ENCODE measurements at places on chromosomes 2 and 18.

DNA sequence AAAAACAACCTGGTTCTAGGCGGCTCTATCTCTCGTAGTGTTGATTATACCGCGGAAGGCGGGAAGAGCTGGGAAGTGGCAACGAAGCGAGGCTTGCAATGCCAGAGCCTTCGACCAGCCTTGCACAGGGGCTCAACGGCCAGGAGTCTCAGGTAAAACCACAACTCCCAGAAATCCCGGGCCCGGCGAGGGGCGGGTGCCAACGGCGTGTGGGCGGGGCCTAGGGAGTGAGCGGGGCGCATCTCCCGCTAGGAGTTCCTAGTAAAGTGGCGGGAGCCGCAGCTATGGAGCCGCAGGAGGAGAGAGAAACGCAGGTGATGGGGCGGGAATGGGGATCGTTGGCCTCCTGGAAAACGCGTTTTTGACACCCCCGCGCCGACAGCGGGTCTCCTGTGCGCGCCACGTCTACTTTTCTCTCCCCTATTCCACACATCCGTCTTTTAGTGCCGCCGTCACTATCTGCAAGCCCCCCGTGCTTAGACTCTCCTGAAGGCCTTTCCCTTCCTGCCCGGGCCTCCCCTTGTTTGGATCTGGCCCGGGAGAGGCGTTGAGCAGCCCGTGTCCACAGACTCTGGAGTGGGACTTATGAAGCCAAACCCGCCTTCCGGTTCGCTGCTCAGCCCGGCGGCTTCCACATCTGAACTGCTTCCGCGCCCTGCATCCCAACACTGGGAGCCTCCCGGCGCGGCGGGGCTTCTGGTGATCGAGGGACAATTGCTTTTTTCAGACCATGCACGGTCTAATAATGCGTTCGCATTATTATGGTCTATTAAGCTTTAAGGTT, at the start of gene HAUS1:
HAUS1 (plus strand) TSS at position 258 of the 784 bp plus-strand sequence; CDS start at position 285, 27 bp downstream.
- DNase-seq: peak; percentile 78

GRCh38 chr18:62399276-62399675, 74.2 kb downstream of the TNFRSF11A start:
- DNase-seq: no peak

DNA sequence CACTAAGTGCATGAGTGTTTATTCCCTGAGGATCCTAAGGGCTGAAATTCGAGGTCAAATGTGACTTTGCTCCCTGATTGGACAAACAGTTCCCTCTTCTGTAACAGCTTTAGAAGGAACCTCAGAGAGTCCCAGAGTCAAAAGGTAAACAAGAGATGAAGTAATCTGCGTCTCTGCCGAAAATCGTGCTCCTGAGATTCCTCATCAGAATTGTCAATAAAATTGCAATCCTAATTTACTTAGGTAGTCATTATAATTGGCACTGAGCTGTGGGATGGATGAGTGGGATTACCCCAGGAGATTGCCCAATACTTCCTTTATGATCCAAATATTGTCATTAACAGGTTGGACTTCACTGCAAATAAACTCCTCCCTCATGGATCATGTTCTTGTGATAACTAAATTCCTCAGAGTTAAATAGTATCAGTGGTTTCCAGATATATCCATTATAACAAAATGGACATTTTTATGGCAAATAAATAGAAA, 907 bp upstream of the SUCLG1 start:
- no peak for DNase-seq

GRCh38 chr2:222736301-222736700, 64.8 kb downstream of the MOGAT1 start:
- DNase-seq: no peak

DNA sequence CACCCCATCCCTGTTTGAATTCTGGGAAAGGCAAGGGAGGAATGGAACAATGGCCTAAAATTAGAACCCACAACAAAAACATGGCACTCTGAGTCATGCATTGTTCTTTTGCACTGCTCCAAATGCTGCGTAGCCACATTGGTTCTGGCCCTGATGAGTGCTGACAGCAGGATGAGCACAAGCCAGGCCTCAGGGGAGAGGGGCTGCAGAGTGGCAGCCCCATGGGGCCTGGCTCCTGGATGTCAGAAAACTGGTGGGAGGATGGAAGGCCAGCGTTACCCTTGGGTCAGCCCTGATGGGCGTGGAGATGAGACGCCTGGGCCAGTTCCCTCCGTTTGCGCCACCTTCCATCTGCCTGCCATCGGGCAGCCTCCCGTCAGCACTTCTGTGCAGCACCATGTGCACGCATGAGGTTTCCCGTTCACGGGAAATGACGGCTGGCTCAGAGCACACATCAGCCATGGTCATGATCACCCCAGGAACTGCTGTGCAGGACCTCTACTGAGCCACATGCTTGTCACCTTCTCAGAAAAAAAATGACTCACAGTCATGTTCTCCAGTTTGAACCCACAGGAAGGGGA, 65.6 kb downstream of the CYP26B1 start:
- DNase-seq: no peak

GRCh38 chr2:149908726-149909683, 321.4 kb upstream of the MMADHC start:
- DNase-seq: no peak

DNA sequence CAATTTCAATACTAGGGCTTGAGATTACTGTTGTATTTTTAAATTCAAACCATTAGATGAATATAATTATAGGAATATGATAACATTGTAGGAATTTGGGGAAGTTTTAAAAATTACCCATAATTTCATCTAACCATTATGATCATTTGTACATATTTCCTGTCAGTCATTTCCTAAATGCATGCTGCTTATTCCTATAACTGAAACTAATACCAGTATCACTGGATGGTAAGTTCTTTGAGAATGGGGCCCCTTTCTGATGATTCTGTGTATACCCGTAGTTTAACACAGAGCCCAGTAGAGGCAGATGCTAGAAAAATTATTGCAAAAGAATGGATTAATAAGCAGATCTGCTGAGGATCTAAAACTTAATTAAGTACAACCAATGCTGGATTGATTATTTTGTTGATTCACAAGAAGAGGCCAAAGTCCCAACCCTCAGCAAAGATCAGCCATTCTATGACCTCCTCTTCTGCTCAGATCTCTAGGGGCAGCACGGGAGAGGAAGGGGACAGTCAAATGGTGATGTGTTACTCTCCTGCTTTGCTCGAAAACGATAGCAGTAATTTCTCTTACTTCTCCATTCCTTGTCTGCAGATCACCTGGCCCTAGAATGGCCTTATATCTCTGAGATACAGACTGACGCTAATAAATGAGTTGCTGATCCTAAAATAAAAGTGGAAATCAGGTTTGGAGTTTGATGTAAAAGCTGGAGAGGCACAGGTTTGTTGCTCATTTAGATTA, 69.5 kb upstream of the PELI1 start:
- no peak for DNase-seq

DNA sequence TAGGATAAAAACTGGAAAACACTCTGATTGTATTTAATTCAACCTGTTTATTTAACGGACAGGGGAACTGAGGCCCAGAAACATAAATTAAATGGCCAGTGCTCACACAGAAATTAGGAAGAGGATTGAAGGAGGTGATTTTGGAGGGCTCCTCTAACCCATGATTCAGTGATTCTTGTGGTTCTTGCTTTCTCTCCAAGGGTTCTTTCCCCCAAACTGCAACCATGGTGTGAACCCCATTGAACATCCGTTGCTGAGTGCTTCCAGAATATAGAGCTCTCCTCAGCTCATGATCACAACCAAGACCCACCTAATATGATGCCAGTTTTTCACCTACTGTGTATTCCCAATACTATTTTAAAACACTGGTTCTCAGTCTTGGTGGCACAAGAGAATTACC, 41.4 kb downstream of the BMP10 start:
- no peak for DNase-seq

DNA sequence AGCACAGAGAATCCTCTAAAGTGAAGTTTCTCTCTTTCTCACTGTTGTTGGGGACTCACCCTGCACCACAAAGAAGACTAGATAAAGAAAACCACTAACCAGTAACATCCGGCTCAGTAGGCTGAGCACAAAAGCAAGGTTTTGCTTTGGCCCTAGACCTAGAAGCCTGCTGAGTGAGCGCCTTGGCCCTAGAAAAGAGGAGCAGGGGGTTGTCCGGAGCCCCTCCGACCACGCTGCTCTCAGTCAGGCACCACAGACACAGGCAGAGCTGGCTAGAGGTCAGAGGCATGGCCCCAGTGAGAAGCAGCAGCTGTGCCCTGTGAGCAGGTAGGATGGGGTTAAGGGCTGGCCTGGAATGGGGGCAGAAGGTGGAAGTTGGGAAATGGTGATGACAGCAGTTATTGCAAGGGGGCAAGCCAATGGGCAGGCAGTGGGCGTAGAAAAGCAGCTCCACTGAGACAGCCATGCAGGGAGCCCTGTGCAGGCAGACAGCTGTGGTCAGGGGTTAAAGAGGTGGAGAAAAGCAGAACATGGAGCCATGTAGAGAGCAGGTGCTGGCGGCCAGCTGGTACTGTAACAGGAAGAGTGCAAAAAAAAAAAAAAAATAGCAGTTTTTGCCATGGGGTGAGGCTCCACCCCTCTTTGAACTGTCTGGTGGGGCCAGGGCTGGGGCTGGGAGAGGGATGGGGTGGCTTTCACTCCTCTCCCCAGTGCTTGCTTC, 36.9 kb upstream of the SLC14A1 start:
- no peak for DNase-seq

DNA sequence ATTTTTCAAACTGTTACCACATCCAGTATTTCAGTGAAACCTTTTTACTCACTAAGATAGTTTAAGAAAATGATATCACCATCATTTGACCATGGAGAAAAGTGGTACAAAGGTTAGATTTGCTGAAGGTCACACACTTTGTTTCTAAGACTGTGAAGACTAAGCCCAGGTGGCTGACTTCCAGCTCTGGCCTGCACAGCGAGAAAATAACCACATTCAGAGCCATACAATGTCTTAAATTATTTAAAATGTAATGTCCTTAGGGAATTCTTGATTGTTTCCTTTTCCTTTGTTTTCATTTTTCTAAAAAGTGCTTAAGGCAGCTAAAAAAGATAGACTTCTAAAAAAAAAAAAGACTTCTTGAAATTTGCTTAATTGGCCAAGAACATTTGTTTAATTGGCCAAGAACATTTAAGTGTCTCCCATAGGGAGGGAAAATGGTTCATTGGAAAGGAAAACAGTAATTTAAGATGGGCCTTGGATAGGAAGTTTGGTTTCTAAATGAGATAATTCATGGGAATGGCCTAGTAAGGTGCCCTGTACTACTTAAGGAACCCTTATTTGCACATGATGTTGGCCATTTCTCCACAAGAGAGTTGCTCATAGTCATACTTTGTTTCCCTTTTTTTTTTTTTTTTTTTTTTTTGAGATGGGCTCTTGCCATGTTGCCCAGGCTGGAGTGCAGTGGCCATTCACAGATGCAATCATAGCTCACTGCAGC, 45.2 kb downstream of the CYP1B1 start:
- DNase-seq: no peak

DNA sequence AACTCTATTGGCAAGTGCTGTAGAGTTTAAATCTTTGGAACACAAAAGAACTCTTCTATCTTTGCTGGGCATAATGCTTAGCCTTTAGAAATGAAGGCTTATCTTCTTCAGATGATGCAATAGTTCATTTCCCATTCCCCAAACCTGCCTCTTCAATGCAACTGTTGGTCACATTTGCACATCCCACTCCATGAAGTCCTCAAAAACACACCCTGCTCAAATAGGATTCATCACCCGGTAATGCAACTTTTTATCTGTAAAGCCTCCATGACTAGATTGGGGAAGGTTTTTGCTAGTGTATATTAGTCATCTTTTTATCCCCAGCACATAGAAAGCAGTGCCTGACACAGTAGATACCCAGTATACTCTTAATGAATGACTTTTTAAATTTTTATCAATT, 376.4 kb downstream of the RBM43 start:
- no peak for DNase-seq

GRCh38 chr2:33099989-33100388, 153.2 kb downstream of the LTBP1 start:
- DNase-seq: no peak

DNA sequence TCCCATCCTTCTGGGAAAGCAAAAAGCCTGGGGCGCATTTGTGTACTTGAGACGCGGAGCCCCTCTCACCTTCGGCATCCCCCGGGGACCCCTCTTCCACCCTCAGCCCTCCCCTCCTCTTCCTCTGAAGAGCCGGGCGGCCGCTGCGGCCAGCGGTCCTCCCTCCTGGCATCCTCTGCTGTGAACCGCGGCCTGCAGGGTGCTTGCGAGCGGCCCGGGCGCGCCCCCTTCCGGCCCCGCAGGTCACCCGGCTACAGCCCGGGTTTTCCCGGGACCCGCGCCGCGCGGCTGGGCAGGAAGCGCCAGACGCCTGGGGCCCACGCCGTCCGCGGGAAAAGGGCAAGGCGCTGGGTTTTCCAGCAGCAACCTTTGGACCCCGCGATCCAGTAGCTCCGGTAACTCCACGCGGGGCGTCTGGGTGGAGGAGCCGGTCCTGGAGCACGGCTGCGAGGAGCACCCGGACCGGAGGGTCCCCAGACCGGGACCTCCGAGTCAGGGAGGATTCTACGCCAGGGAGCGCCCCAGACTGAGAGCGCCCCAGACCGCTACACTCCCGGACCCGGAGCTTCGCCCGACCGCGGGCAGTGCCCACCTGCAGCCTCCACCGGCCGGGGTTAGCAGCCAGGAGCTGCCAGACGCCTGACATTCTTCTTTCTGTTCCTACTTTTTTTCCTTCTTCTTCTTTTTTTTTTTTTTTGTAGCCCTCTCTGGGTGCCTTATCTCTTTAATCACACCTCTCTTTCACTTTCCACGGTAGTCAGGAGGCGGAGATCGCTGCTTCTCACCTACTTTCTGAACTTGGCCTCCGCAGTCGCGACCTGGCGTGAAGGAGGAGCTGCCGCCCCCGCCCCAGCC, at the start of gene IL18R1:
IL18R1 (plus strand) TSS at position 271 of the 855 bp plus-strand sequence. CDS start 6,865 bp downstream, outside the sequence.
- DNase-seq: peak; percentile 35

GRCh38 chr2:189952536-189953109, 109.9 kb downstream of the MSTN start:
- no peak for DNase-seq

- DNase-seq: no peak
These were observed 309.1 kb downstream of the MYCN start for GRCh38 chr2:16249246-16250055.

DNA sequence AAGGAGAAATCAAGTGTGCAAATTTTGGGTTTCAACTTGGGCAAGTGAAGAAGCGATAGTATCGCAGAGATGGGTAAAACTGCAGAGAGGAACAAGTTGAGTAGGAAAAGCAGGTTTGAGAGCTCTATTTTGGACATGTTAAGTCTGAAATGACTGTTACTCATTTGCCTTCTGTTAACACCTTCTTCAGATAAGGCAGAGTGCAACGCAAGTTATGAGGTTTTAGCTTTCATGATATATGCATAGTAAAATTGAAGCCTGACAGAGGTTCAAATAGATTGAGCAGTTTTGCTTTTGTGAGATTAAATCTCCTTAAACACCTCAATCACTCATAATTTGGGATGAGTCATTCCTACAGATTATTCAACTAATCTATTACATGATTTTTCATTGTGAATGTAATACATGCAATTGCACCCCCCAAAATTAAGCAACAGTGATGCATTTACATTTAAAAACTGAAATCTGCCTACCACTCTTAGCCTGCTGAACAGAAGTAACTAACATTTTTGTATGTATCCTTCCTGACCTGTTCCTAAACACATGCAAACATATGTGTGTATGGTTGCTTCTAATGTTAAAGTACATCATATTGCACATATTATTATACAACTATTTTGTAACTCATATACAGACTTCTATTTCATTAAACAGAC, 575.4 kb downstream of the ARHGAP15 start:
- no peak for DNase-seq

Data from renal cortex interstitium (tissue), 15 donors.